ENCODE measurements at places on chromosomes 13 and 19. TPM values are rescaled to one million over a fixed set of nuclear protein-coding genes. Genes with fewer than 3 reads are reported as not detected.

DNA sequence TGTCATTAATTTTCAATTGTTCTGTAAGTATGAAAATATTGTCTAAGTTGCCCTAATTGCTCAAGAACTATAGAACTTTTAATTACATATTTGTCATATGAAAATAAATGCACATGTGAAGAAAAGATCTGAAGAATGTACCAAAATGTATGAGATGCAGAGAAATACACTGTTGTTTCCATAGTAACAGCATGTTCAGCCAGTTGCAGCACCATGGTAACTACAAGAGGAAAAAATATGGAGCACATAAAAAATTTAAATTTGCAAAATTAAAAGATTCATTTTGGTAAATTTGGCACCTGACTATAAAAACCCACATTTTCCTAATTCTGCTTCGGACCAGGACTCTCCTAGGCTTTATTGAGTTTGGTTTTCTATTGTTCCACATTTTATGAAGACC is 1170.0 kb upstream of the MIR17HG start:
- no peaks in the 10 kb centered on the region for H3K36me3 ChIP-seq
- no peaks in the 10 kb centered on the region for H3K4me1 ChIP-seq
- H3K27ac ChIP-seq = no peak overlapping the region
- no peak for DNase-seq

The SOHLH2 gene
- 0.58 TPM for total RNA-seq

DNA sequence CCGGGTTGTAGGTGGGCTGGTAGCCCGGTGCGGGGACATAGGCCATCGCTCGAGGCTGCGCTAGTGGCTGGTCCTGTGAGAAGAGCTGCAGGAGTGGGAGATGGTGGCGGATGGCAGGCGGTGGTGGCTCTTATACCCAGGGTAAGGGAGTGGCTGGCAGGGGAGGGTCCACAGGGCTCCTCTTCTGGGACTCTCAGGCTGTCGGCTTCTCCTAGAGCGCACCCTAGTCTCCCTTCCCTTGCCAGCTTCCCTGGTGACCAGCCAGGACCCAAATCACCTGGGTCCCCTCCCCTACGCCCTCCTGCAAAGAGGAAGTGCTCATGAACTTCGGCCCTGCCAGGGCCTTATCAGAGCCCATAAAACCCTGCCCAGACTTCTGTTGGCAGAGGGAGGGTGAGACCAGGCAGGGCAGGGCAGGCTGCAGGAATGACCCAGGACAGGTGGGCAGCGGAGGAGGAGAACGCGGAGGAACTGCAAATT is at the start of gene LGALS4:
LGALS4 (minus strand) TSS at position 105 of the 480 bp plus-strand sequence; CDS start at position 46, 59 bp downstream.
- no peaks in the 10 kb centered on the region for H3K4me1 ChIP-seq
- DNase-seq = no peak
- no peaks in the 10 kb centered on the region for H3K27me3 ChIP-seq
- peaks cover 20% of the 10 kb centered on the region for H3K36me3 ChIP-seq
- no peak within 1 kb of the TSS for H3K27ac ChIP-seq

GRCh38 chr13:59631271-59631670 is 532.5 kb downstream of the DIAPH3 start:
- H3K27me3 ChIP-seq = no peaks in the 10 kb centered on the region
- H3K4me1 ChIP-seq = peaks cover 6% of the 10 kb centered on the region
- no peaks in the 10 kb centered on the region for H3K36me3 ChIP-seq
- H3K4me3 ChIP-seq = no peak overlapping the region

DNA sequence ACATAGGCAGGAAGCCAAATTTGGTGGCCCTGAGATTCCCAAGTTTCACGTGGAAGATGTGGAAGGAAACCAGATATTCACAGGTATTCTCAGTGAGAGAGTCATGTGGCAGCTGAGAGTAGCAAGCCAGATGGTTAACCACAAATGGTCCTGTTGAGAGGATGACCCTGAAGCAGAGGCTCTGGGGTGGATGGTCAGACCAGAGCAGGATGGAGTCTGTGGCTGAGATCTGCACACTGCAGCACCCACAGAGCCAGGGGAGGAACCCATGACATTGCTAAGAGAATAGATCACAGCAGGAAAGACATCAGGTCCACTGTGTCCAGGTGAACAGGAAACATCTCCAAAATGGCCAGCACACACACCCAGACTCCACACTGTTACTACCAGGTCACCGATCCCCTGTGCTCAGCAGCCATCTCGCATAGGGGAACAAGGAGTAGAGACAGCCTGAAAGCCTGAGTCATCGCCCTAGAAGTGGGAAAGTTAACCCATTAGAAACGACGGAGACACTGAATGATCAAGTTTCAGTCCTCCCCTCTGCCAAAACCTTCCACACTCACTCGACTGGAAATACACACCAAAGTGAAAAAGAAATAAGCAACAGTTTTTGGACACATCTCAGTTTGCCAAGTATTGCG is 160.0 kb downstream of the RBM26 start:
- no peaks in the 10 kb centered on the region for H3K36me3 ChIP-seq
- no peaks in the 10 kb centered on the region for H3K4me1 ChIP-seq
- DNase-seq = no peak
- no peak overlapping the region for H3K4me3 ChIP-seq

Measured in mesothelial cell of epicardium (in vitro differentiated cells).